ENCODE measurements at places on chromosomes 12 and 14.

GRCh38 chr12:4047421-4047820 lies 174.2 kb upstream of the PARP11 start:
- no peak for DNase-seq

DNA sequence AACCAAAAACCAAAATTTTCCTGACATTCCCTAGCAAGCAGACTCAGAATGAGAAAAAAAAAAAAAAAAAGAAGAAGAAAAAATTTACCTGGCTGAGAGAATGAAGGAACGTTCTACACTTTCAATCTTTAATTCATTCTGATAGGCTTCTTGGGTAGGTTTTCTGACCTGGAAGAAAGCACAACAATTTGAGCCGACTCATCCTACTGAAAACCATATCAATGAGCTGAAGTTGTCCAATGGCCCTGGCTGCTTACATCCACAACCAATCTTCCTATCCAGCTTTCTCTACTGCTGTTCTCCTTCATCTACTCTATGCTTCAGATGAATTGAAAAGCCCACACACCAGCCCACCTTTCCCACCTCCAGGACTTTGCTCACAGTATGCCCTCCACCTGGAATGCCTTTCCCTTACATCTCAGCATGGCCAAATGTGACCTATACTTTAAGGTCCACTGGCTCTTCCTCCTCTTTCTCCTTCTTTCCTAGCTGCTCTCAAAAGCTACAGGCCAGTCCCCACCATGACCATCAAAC lies 31.6 kb upstream of the NR2C1 start:
- no peak for DNase-seq

DNA sequence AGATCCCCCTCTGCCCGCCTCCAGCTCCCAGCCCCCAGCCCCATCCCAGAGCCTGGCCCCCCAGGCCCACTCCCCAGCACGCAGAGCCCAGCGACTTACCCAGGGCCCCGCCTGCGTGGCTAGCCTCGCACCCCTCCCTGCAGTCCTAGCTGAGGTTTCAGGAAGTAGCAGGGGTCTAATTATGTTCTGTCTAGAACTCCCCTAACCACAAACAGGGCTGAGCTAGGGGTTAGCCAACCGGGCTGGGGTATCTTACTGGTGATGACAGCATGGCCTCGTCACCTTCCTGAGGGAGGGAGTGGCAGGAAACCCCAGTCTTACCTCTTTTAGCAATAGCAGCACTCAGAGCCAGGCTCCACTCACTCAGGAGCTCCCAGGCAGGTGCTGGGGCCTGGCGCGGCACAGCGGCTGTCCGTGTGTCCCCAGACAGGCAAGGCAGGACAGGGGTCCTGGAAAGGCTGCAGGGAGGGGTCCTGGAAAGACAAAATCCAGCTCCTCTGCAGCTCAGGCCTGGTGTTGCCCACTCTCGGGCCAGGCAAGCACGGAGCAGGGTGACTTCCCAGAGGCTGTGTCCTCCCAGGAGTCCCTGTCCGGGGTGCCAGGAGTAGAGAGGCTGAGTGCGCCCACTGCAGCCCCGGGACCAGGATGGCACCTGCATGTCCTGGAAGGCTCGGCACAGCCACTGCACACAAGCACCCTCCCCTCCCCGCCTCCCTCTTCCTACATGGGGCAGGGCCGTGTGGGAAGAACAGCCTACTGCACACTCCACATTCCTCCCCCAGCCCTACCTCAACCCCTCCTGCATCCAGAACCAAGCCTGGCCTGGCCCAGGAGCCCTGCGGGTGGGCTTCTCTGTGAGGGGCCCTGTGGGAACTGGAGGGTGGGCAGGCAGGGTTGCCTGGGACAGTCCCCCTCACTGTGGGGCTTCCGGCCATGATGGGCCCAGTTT lies at the start of gene GPR132:
TSS of gene GPR132 (minus strand) at position 151 of the 949 bp plus-strand sequence. CDS start 10,010 bp downstream, outside the sequence.
- DNase-seq: peak; percentile 91

DNA sequence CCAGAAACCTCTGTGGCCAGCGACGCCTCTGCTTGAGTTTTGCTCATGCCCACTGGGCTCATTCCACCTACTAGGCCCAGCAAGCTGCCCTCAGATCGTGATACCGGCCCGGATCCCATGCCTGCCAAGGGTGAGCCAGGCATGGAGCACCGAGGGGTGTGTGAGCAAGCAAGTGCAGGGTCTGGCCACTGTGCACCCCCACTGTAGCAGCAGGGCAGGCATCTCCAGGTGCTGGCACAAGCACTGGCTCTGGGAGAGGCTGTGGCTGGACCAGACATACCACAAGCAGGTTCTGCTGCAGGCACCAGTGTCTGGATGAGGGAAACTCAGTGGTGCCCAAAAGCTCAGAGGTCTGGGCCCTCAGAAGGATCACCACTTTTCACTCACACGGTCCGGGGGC lies 20.6 kb downstream of the FAM186A start:
- DNase-seq: no peak

- no peak for DNase-seq
Measured at GRCh38 chr12:40376533-40377267, 151.9 kb downstream of the LRRK2 start.

- DNase-seq: no peak
Measured at GRCh38 chr12:67784831-67785230, 136.3 kb downstream of the DYRK2 start.

GRCh38 chr14:85444635-85445034 lies 85.3 kb upstream of the FLRT2 start:
- DNase-seq: no peak

DNA sequence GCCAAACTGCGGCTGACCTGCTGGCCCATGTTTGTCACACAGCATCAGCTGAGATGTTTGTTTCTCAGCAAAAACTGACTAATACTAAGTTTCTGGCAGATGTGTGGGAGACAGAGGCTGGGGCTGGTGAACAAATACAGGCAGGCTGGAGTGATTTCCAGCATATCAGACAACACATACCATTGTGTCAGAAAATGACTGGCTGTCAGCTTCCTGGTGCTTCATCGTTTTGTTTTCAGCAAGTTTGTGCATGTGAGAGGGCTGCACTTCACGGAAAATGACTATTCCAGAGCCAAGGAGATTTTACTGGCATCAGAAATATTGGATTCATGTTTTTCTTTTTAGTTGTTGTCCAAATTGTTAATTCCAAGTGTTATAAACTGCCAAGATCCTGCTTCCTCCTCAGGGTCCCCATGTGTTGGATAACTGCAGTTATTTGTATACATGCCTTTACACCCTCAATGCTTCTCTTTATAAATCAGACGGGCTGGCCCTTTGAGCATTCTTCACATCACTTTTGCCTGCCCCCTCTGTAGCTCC lies 145.7 kb downstream of the GALC start:
- no peak for DNase-seq

GRCh38 chr12:104199964-104200363 lies 15.6 kb upstream of the TXNRD1 start:
- no peak for DNase-seq

- no peak for DNase-seq
Measured at GRCh38 chr14:75231320-75231719, 47.3 kb upstream of the FOS start.

DNA sequence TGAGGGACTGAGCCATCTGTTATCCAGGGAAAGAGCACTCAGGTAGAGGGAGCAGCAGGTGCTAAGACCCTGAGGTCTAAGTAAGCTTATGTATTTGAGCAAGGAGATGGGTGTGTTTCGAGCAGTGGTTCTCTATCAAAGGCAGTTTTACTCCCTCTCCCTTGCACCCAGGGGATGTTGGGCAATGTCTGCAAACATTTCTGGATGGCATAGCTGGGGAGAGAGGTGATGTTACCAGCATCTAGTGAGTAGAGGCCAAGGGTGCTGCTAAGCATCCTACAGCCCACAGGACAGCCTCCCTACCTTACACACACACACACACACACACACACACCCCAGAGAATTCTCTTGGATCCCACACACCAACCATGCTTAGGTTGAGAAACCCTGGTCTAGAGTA lies 221.0 kb upstream of the PWP1 start:
- no peak for DNase-seq

- DNase-seq: no peak
Measured at GRCh38 chr12:92871116-92871515, 58.0 kb downstream of the EEA1 start.

DNA sequence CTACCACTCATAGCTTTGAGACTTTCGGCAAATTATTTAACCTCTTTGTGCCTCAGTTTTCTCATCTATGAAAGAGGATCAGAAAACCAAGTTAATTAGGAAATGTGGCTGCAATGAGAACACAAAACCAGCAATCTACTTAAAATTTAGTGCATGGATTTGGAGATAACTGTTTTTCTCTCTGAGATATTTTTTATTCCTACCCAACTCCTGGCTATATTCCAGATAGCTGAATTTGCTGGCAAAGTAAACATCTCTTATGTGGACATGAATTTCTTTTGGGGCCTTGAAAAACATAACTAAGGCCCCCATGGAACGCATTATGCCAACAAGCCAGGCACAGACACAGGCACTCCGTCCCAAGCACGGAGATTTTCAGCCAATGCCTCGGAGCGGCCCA lies 53.4 kb upstream of the FOXN3 start:
- no peak for DNase-seq

- no peak for DNase-seq
Measured at GRCh38 chr12:89064780-89065179, 287.5 kb downstream of the DUSP6 start.

DNA sequence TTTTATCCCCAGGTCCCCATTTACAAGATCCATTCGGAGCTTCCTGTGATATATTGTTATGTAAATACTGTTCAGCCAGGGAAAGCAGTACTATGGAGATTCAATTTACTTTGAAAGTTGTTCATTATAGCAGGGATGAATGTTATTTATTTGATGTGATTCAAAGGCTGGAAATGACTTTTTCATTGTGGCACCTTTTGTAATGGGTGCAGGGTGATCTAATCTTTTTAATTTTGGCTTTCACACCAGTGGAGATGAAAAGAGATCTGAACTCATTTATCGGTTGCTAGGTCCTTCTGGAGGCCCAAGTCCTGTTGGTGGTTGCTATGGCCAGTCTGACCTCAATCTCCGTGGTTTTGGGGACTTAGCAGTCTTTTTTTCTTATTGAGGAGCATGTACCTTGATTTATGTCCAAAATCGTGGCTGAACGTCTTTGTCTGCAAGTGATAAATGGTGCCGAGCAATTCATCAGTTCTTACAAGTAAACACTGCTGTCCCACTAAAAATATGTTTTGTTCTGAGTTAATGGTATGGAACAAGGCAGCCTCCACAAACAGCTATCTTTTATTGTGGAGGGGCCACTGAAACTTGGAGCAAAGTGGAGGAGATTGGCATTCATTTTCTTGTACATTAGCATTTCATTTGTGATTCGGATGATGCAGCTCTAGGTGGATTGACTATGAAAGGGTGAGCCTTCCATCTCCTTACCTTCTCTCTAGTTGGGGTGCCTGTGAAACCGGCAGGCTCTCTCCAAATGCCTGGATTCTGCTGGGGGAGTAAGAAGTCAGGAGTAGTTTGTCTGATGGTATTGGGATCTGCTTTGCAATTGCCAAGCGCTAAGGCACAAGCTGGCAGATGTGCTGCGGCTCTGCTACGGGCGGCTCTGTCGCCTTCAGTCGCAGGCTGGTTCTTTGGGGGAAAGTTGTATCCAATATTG lies 2.0 kb downstream of the RMST start:
- DNase-seq: no peak

DNA sequence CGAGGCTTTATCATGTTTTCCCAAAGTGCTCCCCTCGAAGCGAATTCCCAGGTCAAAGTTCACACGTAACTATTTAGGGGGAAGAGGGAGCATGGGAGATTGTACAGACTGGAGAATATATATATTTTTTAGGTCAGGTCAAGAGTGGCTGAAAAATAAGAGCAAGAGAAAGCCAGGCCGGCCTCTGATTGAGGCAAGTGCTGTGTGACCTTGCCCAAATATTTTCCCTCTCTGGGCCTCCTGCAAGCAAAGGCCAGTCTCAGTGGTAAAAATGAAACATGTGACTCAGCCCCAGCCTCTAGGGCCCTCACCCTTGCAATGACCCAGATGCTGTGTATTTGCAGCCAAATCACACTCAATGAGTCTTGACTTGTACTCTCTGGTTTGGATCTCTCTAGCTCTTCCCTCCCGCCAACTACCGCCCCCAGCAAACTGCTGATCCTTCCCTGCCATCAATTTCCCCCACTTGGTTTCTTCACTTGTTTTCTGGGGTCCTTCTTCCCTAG lies 34.1 kb downstream of the SMUG1 start:
- DNase-seq: no peak

- no peak for DNase-seq
Measured at GRCh38 chr12:72673853-72674252, 401.7 kb downstream of the TRHDE start.

DNA sequence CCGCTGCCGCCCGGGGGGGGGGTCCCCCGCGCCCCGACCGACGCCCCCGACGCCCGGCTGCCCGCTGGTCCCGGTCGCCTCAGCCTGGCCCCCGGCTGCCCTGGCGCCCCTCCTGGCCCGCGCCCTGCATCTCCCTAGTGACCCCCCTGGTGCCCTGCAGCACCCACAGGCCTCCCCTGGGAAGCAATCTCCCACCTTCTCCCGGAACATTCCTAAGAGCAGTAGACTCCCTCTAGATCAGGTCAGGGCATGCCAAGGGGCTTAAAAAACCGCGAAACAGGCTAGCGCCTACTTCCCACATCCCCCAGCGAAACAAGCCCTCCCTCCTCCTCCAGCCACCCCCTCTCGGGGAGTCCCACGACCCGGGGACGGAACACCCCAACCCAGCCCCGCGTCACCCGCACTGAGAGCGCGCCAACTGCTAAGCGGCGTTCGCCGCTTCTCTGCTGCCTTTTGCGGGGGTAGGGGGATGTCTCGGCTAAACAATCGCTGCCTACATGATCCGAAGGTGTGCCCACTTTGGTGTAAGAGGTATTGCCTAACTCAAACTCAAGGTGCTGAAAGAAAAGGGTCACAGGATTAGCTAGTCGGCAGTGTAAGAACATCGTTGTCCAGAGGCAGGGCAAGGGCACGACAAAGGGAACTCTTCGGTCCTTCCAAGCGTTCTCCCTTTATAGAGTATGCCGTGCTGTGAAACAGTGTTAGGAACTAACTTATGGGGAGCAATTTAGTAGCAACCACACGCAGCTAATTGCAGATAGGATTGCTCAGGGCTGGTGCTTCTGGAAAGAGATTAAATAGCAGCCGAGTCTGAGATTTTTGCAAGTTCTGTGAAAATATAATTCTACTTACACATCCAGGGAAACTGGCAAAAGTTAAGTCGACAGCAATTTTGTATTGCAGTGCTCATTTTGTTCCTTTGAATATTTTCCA lies 619 bp upstream of the NTN4 start:
- DNase-seq: peak; percentile 54

DNA sequence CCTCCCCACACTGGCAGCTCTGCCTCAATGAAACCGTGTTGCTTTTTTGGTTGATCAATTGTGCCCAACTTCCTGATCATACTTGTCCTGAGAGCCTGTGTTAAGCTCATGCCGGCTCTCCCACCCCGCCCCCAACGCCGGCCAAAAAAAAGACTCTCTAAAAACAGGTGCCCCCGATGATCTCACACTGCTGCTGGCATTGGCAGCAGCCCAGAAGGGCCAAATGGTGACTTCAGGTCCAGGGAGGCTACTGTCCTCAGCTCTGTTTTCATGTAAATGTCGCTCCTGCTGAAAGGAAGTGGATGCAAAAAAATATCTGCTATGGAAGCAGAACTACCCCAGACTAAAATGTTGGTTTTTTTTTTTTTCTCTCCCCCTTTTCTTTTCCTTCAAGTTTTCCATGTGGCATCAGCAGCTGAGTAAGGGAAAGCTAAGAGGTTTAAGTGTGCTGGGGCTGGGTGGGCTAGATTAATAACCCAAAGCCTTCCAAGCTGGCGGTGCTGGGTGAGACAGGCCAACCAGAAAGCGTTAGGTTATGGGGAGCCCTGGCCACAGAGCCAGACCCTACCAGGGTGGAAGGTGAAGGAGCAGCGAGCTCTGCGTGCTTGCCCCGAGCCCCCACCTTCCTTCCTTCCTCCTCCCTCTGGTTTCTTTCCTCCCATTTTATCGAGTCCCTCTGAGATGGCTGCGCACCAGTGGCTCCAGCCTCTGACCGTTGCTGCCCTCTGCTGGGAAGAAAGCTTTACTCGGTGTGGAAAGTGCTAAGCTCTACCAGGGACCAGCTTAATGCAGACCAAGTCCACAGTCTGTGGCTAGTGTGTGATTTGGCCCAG lies 396.1 kb downstream of the NRXN3 start:
- peak; percentile 74 for DNase-seq

Measured in stimulated activated effector memory CD8-positive, alpha-beta T cell treated with anti-CD3 and anti-CD28 coated beads, Interleukin-12 subunit alpha, Interleukin-12 subunit beta, amount 100 ng/mL, for 72 hours (primary cell).